ENCODE measurements at places on chromosomes 11 and 22.

DNA sequence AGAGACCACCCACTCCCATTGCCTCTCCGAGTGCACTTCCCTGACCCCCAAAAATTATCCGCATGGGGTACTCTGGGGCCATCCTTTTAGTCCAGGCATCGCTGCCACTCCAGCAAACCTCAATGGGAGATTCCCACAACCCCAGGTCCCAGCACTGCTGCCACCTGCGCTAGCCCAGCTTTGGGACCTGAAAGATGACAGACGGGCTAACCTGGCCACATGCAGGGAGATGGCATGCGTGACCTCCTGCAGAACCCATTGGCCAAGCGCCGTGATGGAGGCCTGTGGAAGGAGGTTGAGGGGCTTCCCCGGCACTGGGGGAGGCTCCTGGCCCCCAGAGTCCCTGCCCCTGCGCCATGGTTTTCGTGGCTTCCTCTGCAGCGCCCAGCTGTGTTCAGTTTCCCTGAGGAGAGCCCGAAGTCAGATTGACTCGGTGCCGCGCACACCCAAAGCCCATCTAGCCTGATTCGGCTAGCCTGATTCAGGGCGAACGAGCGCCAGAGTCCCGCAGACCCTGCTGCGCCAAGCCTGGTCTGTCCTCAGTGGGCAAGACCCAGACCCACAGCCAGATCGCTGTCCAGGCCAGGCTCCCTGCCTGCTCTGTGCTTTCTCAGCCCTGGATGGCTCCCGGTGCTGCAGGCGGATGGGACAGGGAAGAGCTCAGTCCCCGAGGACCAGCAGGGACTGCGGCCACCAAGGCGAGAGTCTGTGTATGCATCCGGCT, 751 bp upstream of the WNT7B start:
- no peak for DNase-seq

DNA sequence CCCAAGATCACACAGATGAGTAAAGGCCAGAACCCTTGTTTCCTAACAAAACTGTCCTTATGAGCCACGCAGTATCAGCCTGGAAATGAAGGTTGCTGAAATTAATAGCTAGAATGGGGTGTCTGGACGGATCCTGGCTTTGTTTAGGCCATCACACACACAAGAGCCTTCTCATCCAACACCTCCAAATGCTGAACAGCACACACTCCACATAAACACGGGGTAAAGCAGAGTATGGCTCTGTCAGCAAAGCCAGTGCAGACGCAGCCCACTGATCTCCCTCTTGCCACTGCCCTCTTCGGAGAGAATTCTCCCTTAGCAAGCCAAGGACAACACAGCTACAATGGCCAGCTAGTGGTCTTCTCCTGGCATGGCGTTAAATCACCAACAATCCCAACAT, 392.6 kb upstream of the SYN3 start:
- DNase-seq, result no peak

GRCh38 chr22:28019360-28019759, 100.3 kb upstream of the PITPNB start:
- DNase-seq, result no peak

DNA sequence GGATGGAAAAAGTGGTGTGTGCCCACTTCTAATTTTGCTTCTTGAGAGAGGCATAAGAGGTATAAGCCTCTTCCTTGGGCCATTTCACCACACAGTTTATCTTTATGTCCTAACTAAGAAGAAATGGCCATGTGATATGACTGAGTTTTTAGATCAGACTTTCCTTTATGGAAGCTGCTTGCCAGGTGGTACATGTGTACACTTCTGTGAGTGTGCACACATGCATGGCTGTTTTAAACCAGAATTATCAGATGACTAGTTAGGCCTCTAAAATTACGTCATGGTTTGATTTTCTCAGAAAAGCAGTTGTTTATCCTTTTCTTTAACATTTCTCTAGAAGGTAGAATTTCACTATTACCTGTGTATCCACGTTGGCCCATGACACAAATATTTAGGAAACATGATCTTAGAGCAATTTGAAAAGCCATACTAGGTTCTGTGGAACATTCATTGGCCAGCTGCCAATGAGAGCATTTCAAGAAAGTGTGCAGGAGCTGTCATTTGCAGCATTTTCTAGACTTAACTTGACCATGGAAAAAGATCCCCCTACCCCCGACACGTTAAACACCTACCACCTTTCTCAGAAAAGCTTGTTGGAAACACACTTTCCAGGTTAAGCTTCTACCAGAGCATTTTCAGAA, 109.2 kb upstream of the GAL start:
- no peak for DNase-seq

DNA sequence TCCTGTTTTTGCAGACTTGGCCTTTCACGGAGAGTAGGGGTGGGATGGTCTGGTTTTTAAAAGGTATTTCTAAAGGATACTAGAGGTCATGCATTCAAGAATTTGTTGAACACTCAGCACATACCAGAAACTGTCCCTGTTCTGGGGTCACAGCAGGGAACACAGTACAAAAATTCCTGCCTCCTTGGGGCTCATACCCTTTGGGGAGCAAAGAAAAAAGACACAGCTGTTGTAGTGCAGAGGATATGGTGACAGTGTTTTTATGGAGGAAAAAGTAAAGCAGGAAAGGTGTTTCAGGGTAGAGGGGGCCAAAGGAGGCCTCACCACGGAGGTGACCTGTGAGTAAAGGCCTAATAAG, 8.4 kb downstream of the SLC3A2 start:
- no peak for DNase-seq

- DNase-seq, result no peak
Observed at GRCh38 chr22:45430871-45431270, 17.4 kb downstream of the RIBC2 start.

GRCh38 chr11:93570759-93571413, 27.7 kb upstream of the SMCO4 start:
- DNase-seq, result peak; percentile 14

- DNase-seq, result no peak
Observed at GRCh38 chr22:17013396-17014100, 5.5 kb upstream of the GAB4 start.

GRCh38 chr22:25736378-25737011, 5.5 kb upstream of the MYO18B start:
- DNase-seq, result no peak

GRCh38 chr11:68409748-68410344, 50.7 kb upstream of the PPP6R3 start:
- DNase-seq, result no peak

GRCh38 chr11:6667733-6668374, 12.2 kb upstream of the DCHS1 start:
- DNase-seq, result no peak

DNA sequence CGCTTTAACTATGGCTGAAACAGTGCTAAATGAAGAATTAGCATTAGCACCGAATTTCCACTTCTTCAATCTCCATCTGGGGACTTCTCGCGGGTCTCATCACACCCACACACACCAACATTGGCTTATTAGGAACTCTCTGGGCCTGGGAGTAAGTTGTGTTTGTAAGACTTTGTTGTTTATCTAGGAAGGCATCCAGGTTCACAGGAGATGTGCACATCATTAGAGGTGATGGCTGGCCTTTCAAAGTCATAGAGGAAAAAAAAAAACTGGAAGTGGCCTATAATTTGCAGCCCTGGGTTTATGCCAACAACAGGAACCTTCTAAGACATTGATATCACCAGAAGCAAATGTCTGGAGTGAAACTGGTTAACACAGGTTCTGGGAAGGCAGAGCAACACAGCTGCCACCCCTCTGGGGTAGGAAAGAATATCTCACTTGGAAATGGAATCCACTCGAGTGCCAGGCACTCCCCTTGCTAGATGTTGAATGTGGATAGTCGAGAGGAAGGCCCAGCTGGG, 84.5 kb downstream of the TRAF6 start:
- no peak for DNase-seq
